ENCODE measurements at places on chromosomes 12 and 14.

DNA sequence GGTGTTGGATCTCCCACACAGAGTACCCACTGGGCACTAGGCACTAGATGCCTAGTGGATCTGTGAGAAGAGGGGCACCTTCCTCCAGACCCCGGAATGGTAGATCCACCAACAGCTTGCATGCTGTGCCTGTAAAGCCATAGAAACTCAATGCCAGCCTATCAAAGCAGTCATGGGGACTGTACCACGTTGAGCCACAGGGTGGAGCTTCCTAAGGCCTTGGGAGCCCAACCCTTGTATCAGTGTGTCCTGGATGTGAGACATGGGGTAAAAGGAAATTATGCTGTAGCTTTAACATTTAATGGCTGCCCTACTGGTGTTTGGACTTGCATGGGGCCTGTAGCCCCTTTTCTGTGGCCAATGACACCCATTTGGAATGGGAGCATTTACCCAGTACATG, 1024.9 kb downstream of the TMEM121 start:
- no peak for DNase-seq

DNA sequence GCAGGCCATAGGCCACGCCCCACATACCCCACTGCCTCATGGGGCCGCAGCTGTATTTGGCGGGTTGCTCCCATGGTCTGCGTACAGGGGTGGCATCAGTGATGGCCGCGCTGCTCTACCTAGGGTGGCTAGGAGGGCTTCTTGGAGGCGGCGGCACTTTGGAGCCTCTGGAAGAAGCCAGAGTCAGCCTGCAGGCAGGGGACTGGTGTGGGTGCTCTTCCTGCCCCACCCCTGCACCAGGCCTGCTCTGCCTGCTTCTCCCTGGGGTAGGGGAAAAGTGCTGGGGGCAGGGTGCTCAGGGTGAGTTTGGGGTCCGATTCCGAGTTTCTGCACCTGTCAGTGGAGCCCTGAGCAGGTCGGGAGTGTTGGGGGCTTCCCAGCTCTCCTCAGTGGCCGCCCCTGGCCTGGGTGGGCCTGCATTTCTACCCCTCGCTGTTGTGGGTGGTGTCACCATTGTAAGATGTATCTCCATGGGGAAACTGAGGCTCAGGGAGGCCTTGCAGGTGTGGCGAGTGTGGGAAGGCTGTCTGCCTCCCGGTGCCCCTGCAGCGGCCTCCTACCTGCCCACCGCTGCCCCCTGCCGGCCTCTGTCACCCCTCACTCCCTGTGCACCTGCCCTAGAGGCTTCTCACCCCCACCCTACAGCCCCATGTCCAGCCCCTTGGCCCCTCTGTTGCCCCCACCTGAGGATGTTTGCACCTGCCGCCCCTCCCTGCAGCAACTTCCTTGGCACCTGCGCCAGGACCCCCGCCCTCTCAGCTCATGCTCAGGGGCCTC, 5.5 kb downstream of the CEP170B start:
- DNase-seq = no peak

DNA sequence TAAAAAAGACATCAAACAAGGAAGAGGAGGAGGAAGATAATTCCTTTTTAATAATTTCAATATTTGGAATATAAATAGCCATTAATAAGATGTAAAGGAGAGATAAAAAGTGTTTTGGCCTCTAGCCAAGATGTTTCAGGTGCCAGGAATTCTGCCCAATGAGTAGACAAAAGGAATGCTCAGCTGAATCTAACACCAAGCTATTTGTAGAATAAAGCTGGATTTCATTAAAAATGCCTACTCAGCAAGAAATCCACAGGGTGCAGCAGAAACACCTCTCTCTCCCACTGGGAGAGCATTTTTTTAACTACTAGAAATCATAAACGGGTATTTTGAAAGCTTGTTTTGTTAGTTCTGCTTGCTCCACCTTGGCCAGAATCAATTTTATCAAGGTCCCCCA, 4.1 kb upstream of the STAB2 start:
- no peak for DNase-seq

DNA sequence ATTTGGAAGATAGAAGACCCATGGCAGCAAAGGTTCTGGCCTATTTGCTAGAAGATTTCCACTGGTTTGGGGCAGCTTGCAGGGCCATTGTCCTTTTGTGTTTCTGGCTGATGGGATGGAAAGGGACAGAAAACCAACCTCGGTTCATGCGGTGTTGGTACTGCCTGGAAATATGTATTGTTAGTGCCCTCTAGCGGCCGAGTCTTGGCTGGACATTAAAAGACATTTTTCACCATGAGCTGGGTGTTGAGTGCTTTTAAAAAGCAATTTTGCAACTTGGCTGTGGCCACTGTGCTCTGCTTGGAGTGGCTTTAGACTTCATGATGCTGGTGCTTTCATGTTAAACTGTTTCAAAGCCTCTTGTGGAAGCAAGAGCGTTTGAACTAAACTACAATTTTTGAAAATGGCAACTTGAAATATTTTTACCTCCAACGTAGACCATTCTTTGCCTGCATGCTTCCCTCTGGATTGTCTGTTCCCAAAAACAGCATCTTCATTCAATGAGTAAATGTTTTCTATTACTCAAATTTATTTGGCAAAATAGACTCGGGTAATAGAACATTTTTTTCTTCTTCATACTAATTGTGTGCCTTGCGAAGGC, 102.7 kb upstream of the TBX5 start:
- DNase-seq = peak; percentile 20

- DNase-seq = no peak
These were observed 2.2 kb upstream of the DUSP16 start for GRCh38 chr12:12564911-12565310.

GRCh38 chr12:119877639-119877948, 474 bp upstream of the CIT start:
- no peak for DNase-seq

GRCh38 chr14:22540811-22541360, 48.1 kb downstream of the DAD1 start:
- DNase-seq = no peak

DNA sequence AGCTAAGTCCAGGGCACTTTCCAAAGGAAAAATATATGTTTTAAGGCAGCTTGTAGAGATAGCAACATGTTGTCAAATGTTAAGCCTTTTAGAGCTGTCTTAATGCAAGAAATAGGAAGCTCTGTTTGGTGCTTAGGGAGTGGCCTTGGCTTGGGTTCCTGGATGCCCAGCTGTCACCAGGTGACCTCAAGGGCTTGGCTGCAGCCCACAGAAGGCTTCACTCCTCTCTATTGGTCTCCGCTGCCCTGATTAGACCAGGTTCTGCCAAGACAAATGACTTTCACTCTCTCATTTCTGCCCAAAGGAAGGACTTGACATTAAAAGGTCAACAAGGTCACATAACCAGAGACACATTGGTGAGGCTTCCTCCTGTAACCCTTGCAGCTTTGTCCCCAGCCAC, 76.8 kb downstream of the WSCD2 start:
- DNase-seq = no peak

DNA sequence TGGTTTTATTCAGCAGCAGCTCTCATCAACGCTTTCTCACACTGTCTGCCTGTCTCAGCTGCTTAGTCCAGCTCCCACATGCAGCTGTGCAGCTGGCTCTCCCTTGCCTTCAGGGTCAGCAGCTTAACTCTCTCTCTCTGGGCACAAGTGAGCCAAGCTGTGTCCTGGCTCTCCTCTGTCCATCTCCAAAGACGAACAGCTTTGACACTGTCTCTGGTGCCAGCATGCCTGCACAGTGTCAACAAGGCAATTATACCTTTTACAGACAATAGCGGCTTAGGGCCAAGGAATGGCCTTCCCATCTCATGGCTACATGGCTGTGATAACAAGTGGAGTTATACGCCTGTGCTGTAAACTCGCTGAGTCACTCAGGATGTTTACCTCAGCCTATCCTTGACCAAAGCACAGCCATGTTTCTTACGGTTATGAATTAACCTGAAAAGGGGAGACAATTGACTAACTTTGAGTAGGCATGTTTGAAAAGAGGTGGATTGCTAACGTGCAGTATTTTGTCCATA, 38.4 kb upstream of the MANSC4 start:
- DNase-seq = no peak

GRCh38 chr12:71958993-71959578, 20.4 kb downstream of the TPH2 start:
- no peak for DNase-seq

GRCh38 chr12:72535212-72535990, 263.2 kb downstream of the TRHDE start:
- no peak for DNase-seq

- no peak for DNase-seq
These were observed 71.6 kb downstream of the NT5DC3 start for GRCh38 chr12:103769240-103769945.

GRCh38 chr12:57575771-57576612, 15.0 kb upstream of the PIP4K2C start:
- DNase-seq = no peak

DNA sequence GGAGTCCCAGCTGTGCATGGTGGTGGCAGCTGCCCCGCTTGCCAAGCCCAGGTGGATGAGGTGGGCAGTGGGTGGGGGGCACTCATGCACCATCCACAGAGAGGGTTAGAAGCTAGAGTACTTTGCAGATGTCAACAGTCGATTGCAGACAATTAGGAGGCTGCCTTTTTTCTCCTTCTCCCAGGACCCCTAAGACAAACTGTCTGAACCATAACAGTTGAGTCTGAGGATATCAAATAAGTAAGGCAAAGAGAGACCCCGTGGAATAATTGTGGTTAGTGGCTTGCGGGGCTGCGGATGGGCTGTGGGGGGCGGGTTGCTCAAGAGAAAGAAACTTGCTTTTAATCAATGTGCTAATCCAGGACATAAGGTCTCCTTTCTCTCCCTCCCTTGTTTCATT, 926.2 kb downstream of the VRK1 start:
- DNase-seq = no peak

DNA sequence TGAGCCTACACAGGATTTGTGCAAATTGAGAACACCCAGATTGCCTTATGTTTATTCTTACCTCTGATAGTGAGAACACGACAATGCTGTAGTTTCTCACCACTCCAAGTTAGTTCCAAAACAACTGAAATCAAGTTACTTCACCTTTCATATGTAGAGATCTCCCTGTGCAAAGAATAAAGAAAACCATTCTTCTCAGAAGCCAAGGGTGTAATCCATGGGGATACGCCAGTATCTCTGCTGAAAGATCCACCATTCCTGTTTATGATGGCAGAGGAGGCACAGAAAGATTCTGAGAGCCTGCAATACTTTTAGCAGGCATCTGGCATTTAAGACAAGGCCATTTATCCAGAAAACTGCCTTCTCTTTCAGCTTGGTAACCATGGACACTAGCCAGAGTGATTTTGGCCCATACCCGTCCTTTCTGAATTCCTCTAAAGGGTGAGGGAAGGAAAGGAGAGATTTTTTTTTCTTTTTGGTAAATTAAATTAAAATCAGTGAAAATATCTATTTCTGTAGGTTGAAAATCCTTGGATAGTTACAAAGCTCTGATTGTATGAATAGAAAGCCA, 355.4 kb upstream of the FAR2 start:
- no peak for DNase-seq

DNA sequence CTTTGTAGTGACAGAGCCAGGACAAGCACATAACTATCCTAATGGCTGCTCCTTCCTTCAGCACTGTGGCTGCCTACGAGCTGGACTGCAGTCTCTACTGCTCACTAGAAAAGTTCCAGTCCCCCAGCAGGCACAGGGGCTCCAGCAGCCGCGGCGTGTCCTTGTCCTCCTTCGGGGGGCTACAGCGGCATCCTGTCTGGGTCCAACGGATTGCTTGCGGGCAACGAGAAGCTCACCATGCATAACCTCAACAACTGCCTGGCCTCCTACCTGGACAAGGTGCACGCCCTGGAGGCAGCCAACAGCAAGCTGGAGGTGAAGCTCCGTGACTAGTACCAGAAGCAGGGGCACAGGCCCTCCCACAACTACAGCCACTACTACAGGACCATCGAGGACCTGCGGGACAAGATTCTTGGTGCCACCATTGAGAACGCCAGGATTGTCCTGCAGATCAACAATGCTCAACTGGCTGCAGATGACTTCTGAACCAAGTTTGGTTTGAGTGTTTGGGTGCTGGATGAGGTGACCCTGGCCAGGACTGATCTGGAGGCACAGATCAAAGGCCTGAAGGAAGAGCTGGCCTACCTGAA, 169.4 kb downstream of the NDUFA12 start:
- no peak for DNase-seq

DNA sequence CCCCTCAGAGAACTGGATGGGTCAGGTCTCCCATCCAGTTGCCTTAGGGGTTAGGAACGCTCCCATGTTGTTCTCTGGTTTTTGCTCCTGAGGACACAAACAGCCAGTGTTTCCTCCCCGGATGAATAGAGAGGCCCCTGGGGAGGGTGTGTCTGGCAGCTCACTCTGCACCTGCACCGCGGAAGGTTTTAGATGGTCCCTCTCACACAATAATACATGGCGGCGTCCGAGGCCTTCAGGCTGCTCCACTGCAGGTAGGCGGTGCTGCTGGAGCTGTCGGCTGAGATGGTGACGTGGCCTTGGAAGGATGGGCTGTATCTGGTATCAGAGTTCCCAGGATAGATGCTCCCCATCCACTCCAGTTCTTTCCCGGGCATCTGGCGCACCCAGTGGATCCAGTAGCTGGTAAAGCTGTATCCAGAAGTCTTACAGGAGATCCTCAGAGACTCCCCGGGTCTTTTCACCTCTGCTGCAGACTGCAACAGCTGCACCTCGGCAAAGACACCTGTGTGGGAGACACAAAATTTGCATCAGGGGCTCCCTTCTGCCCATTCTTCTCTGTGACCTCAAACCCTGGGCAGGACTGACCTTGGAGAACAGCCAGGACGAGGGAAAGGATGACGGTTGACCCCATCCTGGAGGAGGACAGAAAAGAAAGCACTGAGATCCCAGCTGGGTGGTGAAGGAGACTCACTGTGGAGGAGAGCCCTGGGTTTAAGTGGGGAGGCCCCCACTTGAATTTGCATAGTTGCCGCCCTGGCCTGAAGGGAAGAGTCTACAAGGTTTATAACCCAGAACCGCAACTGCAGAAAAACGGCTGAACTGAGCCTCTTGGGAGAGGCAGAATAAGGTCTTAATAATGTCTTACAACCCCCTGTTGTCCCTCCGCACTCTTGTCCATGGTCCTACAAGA, 1324.8 kb downstream of the TMEM121 start:
- DNase-seq = no peak

GRCh38 chr12:26130728-26131127, 5.9 kb upstream of the BHLHE41 start:
- no peak for DNase-seq

GRCh38 chr12:1630133-1630826, 1.2 kb downstream of the WNT5B start:
- DNase-seq = peak; percentile 38
